ENCODE measurements at places on chromosomes 1 and 21.

DNA sequence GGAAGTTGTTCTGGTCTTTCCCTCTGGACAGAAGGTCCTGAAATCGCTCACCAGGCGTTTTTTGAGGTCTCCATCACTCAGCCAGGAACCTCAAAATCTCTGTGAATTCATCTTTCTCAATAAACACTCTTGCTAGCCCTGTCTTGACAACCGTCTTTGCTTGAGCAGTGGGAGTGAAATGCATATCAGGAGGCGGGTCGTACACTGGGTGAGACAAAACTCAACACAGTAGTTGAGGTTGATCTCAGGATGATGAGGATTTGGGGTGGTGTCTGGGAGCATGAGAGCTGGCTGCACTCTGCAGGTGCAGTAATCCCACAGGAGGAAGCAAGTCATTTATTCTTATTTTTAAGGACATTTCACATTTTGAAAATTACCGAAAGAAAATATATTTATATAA is 1.9 kb downstream of the GPR25 start:
- DNase-seq, result no peak

GRCh38 chr1:12035312-12035711 is 16.0 kb downstream of the MIIP start:
- no peak for DNase-seq

GRCh38 chr21:38984568-38984967 is 178.8 kb downstream of the ETS2 start:
- no peak for DNase-seq

DNA sequence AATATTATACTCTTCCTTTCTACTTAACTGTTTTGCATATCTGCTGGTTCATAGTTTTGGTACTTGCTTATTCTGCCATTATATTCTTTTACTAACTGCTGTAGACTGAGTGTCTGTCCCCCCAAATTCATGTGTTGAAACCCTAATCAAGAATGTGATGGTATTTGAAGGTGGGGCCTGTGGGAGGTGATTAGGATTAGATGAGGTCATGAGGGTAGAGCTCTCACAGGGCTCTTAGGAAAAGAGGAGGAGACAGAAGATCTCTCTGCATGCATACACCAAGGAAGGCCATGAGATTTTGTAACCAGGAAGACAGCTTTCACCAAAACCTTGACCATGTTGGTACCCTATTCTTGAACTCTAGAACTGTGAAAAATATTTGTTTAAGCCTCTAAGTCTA is 354.1 kb upstream of the B3GALT2 start:
- DNase-seq, result no peak

GRCh38 chr1:230105754-230106625 is 39.0 kb downstream of the GALNT2 start:
- no peak for DNase-seq

- no peak for DNase-seq
Measured at GRCh38 chr1:89865498-89866382, 44.9 kb downstream of the LRRC8D start.

- DNase-seq, result peak; percentile 52
Measured at GRCh38 chr21:42892582-42892930, 553 bp upstream of the NDUFV3 start.

DNA sequence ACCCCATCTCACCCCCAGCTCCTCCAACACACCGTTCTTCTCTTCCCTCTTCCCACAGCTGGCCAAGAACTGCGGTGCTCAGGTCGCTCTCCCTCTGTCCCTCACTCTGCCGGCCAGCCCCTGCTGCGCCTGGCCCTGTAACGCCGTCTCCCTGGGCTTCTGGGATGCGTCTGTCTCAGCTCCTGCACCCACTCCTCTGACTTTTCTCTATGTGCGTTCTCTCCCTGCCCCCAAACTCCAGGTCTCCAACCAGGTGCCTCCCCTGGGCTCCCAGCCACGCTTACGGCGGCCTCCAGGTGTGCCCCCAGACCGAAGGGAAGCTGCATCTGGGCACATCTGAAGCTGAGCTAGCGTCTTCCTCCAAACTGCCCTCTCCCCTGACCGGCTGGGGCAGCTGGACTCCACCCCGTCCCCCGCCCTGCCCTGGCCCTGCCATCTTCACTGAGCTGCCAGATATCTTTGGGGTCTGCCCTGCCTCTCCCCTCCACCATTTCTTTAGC is 2.6 kb downstream of the KRTAP10-12 start:
- no peak for DNase-seq

- no peak for DNase-seq
Measured at GRCh38 chr1:225825078-225825477, 15.2 kb downstream of the EPHX1 start.

GRCh38 chr1:115409094-115410015 is 71.3 kb upstream of the NGF start:
- DNase-seq, result no peak

- no peak for DNase-seq
Measured at GRCh38 chr1:31580513-31580870, 4.2 kb downstream of the TINAGL1 start.

DNA sequence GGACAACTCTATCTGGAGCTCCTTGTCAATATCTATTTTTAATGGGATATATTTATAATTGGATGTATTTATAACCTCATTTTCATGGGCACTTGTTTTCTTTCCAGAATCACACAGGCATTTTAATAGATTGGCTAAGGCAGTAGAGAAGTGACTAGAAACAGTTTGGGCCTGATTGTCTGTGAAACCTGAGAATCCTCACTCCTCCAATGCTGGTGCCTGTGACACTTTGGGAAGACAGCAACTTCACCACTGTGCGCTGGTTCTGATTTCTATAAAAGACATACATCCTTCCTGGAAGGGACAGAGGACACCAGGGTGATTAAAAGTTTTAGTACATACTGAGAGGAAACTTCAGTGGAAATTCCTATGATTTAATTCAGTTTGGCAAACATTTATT is 39.6 kb upstream of the RXRG start:
- DNase-seq, result no peak

- DNase-seq, result no peak
Measured at GRCh38 chr1:182674346-182675246, 9.8 kb downstream of the RGS8 start.

- no peak for DNase-seq
Measured at GRCh38 chr21:44418108-44418875, 37.0 kb upstream of the LRRC3 start.

GRCh38 chr1:34398916-34399275 is 222.2 kb downstream of the C1orf94 start:
- DNase-seq, result no peak

DNA sequence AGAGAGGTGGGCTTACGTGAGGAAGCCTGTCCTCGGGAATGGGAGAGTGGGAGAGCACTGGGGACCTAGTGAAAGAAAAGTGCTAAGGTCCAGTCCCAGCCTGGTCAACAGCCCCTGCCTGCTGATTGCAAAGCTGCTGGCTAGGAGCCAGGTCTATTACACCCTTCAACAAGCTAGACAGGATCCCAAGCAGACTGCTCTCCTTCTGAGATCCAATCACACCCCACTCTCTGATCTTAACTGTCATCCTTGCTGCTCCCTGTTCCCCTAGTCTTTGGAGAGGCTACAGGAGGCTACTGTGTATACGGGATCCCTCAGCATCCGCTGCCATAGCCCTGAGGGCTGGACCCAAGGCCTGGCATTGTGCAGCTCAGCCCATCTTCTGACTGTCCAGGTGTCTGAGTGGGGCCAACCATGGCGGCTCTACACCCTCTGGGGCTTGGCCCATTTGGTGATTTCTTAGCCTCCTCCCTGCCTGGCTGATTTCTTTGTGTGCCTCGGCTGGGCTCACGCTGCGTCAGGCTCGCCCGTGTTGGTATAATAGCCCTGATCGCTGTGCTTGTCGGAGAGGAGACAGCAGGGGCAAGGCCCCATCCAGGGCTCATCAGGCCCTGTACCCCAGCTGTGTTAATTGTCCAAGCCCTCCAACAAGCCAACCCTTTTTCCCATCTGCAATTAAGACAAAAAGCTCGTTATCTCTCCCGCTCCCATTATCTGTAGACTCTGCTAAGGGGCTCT is 43.9 kb downstream of the NAV1 start:
- no peak for DNase-seq

DNA sequence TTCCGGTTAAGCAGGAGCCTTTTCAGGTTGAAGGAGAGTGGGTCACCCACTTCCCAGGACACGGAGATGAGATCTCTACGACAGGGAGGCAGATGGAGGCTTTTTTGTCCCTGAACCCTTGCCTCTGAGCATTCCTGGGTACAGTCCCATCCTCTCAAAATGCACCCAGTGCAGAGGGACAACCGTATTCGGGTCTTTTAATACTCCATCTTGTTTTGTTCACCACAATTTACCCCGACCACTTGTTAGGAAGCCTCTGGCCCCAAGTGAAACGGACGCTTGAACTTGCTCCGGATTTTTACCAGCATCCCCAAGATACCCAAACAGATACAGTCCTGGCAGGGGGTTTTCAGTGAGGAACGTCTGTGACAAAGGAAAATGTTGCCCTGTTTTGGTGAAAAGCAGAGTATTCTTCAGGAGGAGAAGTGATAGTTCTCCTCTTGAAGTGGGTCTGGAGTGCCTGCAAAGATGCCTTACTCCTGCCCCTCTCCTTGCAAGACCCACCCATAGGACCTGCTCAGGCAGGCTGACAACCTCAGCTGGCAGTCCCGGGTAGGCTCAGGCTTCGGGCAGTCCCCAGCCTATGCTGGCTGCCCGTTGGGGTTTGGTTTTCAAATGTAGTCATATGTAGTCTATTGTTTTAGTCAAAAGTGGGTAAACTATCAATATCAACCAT is 669 bp upstream of the ARL8A start:
- no peak for DNase-seq

DNA sequence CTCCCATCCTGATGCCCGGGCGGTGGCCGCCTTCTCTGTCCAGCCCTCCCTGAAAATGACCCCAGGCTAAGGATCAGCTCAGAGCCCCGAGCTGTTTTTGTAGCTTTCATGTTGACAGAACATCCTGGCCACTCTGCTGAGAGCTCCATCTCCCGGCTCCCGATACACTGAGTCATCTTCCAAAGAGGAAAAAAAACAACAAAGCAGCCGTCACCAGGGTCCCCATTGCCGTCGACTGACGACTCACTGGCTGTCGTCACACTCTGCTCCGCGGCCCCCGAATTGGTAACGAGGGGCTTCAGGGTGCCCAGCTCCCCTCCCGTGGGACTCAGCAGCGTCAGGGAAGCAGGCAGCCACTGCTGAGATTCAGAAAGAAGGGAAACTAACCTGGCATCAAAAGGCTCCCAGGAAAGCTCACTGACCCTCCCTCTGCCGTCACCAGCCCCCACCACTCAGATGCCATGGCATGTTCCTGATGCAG is 67.2 kb downstream of the CD46 start:
- no peak for DNase-seq

DNA sequence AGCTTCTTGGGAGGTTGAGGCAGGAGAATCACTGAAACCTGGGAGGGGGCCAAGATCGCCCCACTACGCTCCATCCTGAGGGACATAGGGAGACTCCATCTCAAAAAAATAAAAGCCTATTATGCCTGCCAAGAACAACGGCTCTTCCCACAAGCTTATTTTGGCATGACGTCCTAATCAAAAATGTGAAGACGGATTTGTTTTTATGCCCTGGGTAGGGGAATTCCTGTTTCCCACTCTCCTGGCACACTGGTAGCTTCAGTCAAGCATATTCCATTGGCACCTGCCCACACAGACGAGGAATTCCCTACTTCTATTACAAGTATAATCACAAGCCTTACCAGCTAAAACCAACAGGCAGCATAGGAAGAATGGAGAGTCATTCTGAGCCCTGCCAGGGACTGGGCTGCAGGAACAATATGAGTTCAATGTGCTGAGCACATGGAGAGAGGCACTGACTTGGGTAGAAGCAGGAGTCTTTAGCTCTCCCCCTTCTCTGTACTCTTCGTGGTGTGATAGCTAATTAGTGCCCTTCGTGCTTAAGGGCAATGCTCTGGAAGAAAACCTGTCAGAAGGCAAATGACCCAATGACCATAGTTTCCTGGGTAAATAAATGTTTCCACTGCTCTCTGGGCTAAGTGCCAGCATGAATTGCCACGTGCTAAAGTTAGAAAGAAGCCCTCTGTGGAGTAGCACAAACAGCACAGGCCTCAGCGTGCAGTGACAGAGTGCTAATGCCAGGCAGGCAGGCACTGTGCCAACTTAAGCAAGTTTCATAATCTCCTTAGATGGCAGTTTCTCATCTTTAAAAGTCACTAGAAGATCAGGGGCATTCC is 16.8 kb downstream of the TNFSF4 start:
- DNase-seq, result no peak

DNA sequence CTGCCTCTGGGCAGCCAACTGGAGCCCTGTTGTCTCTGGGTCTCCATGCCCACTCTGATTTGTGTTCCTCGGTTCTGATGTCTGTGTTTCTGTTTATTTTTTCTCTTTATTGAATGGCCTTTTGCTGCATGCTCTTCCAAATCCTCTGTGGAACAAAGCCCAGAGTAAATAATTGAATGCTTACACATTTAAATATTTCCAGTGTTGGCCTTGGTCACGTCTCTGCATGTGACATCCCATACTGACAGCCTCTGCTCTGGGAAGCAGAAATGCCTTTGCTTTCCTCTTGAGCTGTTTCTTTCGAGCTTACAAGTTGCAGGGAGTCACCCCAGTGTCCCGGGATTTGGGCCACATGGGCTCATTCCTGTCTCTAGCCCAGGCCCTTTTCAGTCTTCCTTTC is 267.9 kb downstream of the PTPRU start:
- DNase-seq, result peak; percentile 42

- DNase-seq, result peak; percentile 71
Measured at GRCh38 chr1:47901001-47901575, 96.1 kb downstream of the TRABD2B start.

DNA sequence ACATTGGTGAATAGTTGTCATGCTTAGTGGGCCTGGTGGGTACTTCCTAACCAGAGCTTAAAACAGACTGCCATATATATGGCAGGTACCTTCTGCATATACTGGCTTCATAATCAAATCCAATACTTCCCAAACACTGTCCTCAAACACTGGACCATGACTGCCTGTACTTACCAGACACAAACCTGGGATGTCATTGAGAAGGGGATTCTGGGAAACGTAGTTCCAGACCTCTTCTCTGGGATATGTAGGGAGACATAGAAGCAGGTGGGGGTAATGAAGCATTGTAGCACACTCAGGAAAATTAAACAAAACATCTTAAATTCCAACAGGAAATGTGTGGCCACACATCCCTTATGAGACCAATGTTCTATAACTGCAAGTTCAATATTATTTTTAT is 76.5 kb upstream of the ADAMTS5 start:
- DNase-seq, result no peak

- no peak for DNase-seq
Measured at GRCh38 chr1:108889706-108890384, 13.1 kb downstream of the GPSM2 start.

DNA sequence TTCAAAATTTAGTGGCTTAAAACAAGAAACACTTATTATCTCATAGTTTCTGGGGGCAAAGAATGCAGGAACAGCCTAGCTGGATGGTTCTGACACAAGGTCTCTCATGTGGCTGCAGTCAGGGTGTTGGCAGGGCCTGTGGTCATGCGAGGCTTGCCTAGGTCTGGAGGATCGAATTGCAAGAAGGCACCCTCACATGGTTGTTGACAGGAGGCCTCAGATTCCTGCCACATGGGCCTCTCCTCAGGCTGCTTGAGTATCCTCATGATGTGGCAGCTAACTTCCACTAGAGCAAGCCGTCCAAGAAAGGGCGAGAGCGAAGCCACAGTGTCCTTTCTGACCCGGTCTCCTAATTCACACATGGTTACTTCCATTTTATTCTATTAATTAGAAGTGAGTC is 6.2 kb upstream of the NRIP1 start:
- DNase-seq, result no peak

All from NCI-H2029 treated with DMSO at 0.1 percent for 48 hours (cell line).